ENCODE measurements at places on chromosomes 5 and 9.

DNA sequence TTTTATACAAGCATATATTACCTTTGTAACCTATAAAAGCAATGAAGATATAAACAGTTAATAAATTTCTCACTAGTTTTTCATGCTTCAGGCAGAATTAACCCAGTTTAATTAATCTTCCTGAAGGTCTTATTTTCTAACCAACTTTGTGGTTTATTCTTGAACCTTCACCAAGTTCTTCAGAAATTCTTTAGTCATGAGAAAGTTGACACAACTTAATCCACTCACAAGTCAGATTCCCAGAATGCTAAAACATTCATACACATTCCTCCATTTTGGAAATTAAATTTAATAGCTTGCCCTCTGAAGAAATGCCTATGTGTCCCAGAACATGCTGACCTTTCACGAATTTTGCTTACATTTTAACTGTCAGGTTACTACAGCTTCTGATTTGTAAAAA is 105.4 kb upstream of the PAM start:
- DNase-seq = no peak

DNA sequence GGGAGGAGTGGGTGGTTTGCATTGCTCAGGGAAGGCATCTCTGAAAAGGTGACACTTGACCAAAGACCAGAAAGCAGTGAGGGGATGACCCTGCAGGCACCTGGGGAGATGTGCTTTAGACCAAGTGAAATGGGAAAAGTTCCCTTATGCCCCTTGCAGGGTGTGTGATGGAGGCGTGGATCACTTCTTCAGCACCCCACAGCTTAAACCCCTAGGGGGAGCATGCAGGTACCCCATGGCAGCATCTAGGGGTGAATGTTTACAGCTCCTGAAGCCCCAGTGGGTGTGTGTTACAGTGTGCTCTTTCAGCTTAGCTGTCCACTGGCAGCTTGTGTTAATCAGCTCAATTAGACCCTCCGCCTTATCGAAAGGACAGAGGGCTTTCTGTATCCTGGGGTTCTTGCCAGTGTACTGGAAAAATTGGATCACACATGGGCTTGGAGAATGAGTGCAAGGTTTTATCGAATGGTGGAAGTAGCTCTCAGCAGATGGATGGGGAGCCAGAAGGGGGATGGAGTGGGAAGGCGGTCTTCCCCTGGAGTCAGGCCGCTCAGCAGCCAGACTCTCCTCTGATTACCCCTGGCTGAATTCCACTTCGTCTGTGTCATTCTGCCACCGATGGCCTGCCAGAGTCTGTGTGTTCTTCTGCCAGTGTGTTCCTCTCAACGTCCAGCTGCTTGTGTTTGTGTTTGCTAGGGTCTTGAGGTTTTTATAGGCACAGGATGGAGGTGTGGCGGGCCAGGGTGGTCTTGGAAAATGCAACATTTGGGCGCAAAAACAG is 6.3 kb downstream of the BHMT2 start:
- DNase-seq = no peak

GRCh38 chr9:81718244-81718643 is 28.9 kb upstream of the TLE1 start:
- DNase-seq = no peak

- no peak for DNase-seq
Observed at GRCh38 chr9:3783156-3783555, 257.4 kb upstream of the RFX3 start.

DNA sequence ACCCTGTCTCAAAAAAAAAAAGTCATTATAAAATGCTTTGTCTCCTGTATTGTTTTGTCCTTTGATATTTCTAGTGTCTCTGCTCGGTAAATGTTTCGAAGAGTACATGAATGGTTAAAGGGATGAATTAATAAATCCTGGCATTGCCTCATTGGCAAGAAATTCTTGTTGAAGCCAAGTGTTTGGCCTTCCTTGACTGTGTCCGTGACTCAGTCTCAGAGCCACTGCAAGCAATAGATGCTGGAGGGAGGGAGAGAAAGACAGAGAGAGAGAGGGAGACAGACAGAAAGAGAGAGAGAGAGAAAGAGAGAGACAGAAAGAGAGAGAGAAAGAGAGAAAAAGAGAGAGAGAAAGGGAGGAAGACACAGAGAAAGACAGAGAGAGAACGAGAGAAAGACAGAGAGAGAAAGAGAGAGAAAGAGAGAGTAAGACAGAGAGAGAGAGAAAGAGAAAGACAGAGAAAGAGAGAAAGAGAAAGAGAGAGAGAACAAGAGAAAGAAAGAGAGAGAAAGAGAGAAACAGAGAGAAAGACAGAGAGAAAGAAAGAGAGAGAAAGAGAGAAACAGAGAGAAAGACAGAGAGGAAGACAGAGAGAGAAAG is 72.5 kb upstream of the RXRA start:
- no peak for DNase-seq

DNA sequence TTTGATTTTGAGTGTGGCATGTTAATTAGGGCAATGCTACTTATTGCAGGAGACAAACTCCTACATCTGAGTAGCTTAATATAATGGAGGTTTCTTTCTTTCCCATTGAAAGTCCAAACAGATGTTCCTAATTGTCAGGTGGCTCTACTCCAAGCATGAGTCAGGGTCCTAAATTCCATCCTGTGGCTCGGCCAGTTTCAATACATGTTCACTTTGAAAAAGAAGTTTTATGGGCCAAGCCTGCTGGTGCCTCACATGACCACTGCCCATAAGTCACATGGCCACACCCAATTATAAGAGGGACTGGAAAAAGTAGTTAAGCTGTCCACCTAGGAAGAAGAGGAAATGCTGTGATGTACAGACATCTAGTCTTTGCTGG is 170.4 kb downstream of the ARRDC3 start:
- DNase-seq = no peak

- DNase-seq = no peak
Observed at GRCh38 chr5:72459089-72459661, 48.0 kb downstream of the ZNF366 start.

DNA sequence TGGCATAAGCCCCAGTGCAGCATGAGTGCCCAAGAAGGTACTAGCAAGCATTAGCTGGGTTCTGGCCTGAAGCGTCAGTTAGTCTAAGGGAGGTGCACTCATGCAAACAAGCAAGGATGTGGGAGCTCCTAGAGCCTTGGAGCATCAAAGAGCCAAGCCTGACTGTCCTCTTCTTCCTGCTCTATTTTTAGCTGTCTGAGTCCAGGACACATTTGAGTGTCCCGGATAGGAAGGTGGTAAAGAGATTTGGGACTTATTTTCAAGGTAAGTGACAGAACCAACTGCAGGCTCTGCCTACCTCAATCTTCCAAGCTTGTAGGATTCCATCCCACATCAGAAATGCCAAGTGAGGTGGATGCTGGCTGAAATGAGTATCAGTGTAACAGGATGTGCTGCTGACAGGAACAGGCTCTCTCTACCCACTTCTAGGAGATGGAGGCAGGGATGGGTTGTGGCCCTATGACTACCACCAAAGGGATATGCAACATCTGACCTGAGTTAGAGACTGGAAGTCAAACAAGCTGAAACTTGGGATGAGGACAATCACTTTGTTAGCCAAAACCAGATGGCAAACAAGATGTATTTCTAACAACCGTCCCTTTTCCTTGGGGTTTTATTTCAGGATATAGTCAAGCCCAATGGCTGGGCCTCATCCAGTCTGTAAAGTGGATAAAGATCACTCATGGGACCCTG is 15.1 kb downstream of the MACROH2A1 start:
- no peak for DNase-seq

DNA sequence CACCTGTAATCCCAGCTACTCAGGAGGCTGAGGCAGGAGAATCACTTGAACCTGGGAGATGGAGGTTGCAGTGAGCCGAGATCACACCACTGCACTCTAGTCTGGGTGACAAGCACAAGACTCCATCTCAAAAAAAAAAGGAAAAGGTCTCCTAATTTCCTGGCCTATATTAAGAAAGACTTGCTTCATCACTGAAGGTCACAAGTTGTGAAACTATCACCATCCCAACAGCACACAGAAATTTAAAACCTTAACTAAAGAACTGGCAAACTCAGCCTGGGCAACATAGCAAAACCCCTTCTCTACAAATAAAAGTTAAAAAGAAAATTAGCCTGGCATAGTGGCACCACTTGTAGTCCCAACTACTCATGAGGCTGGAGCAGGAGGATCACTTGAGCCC is 17.2 kb downstream of the FRMD3 start:
- DNase-seq = no peak

DNA sequence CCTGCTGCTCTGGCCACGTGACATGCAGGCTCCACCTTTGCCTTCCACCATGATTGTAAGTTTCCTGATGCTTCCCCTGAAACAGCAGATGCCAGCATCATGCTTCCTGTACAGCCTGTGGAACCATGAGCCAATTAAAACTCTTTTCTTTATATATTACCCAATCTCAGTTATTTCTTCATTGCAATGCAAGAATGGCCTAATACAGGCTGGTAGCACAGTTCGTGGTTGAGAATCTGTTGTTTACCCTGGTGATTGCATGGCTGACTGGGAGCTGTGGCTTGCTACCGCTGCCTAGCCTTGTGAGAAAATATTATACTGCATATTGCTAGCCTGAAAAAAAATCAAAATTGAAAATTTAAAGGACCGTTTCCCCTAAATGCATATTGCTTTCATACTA is 44.8 kb upstream of the PTPN3 start:
- DNase-seq = no peak

DNA sequence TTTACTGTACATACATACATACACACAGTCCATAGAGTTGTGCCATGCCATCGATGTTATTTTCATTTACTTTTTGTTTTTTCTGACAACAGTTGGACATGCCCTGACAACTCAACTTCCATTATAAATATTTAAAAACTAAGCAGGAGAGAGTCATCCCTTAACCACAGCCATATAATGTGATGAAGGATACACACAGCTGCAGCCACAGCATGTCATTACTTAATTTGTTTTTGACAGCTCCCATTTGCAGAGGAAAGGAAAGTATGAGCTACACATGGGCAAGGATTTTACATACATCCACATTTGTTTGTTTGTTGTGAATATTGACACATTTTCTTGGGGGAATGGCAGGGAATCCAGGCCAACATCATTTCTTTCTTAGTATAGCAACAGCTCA is 91.5 kb upstream of the TUT7 start:
- DNase-seq = no peak

DNA sequence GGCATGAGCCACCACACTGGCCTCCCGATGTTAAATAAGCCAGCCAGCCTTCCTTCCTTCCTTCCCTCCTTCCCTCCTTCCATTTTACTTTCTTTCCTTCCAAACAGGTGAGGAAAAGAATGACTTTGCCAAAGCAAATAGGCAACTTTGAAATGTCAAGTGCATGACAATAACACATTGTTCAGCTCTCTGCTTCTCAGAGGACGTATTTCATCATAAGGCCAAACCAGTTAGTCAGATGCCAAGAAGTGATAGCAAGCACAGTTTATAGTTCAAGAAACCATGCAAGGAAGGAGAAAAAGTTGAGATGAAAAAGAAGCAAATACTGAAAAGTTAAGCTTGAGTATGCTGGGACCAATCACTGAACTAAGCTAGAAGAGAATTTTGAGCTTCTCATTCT is 29.5 kb downstream of the POU4F3 start:
- no peak for DNase-seq

- DNase-seq = peak; percentile 57
Observed at GRCh38 chr5:39217365-39218281, 1.7 kb downstream of the FYB1 start.

DNA sequence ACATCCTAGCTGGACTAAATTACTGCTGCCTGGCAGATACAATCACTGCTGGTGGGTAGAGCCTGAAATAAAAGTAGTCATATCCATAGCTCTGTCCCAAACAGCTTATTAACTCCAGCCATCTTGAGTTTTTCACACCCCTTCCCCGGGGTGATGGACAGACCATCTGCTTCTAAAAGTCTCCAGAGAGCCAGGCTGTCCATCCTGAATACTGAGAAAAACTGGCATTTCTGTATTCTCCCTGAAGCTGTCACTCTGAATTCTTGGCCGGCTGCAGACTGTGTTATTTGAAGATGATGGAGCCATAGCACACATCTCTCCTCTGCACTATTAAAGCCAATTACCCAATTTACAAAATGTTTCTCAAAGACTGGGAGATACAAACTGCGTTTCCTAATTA is 118.6 kb downstream of the GABBR2 start:
- DNase-seq = no peak

DNA sequence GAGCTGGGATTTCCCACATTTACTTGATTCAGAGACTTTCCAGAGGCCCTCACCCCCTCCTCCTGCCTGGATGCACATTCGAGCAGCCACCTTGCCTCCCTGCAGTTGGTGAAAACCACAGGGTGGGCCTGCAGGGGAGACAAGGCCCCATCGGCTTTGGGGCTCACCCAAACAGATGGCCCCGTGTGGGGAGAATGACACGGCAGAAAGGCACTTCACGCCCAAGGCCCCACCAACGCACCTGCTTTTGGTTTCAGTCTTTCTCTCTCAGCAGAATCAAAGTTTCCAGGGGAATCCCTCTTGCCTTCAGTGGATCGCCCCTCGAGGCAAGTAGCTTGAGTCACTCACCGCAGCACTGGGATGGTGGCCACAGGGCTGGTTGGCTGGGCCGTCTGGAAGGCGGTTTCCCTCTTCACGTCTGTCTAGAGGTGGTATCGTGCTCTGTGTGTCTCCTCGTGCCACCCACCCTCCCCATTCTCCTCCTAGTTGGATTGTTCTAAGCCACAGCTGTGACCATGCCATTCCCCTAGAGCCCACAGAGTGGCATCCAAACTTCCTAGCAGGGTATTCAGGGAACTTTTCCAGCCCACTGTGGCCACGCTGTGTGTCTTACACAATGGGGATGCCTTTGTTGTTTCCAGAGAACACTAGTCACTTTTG is 31.8 kb downstream of the SEC61B start:
- peak; percentile 75 for DNase-seq

GRCh38 chr5:158195416-158196210 is 336.7 kb upstream of the CLINT1 start:
- no peak for DNase-seq

DNA sequence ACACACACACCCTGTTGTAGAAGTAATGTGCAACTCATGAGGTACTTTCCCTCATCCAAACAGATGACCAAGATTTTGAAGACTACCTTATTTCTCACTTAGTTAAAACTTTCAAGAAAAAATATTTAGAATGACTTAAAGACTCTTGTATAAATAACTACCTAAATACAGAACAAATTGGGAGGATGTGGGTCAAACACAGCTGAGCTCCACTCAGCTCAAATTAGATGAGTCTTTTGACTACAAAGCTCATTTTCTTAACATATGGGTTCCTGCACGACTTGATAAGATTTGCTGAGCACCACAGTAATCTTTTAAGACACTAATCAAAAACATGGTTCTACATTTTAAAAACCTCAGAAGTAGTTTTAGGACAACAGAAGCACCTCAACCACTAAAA is 8.9 kb downstream of the MTX3 start:
- DNase-seq = no peak

GRCh38 chr5:135582099-135582781 is 3.4 kb upstream of the CXCL14 start:
- no peak for DNase-seq

GRCh38 chr5:138979684-138980280 is 104.6 kb upstream of the LRRTM2 start:
- DNase-seq = no peak

GRCh38 chr9:128232528-128233428 is 29.6 kb downstream of the DNM1 start:
- DNase-seq = no peak

All from activated CD4-positive, alpha-beta T cell treated with anti-CD3 and anti-CD28 coated beads for 24 hours (primary cell).